ENCODE measurements at places on chromosomes 16 and 17. TPM values are rescaled to one million over a fixed set of nuclear protein-coding genes. Genes with fewer than 3 reads are reported as not detected.

Gene TRAP1
- 257 TPM for polyA plus RNA-seq

DNA sequence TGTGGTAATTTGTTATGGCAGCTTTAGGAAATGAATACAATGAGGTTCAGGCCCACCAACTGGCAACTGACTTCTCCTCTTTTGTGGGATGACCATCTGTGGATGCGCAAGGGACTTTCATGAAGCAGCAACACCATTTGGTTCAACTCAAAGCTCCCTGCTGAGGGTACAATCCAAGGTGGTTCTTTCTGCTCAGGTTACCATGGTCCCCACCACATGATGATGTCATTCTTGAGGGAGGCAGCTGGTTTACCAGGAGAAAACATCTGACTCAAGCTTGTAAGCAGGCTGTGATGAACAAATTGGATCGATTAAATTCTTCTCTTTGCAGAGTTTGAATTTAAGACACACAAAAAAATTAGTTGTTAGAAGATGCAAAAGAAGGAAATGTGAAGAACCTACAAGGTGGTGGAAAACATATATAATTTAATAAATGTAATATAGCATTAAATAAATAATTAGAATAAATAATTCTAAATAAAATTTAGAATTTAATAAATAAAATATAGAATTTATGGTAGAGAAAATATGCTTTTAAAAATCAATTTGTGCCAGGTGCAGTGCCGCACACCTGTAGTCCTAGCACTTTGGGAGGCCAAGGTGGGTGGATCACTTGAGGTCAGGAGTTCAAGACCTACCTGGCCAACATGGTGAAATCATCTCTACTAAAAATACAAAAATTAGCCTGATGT, 67.6 kb upstream of the ANKFN1 start:
- H3K27ac ChIP-seq, result no peak overlapping the region
- no peaks in the 10 kb centered on the region for H3K27me3 ChIP-seq
- no peak overlapping the region for H3K4me3 ChIP-seq
- no peaks in the 10 kb centered on the region for H3K4me1 ChIP-seq

Gene DCAF7
- polyA plus RNA-seq, result 84.2 TPM

DNA sequence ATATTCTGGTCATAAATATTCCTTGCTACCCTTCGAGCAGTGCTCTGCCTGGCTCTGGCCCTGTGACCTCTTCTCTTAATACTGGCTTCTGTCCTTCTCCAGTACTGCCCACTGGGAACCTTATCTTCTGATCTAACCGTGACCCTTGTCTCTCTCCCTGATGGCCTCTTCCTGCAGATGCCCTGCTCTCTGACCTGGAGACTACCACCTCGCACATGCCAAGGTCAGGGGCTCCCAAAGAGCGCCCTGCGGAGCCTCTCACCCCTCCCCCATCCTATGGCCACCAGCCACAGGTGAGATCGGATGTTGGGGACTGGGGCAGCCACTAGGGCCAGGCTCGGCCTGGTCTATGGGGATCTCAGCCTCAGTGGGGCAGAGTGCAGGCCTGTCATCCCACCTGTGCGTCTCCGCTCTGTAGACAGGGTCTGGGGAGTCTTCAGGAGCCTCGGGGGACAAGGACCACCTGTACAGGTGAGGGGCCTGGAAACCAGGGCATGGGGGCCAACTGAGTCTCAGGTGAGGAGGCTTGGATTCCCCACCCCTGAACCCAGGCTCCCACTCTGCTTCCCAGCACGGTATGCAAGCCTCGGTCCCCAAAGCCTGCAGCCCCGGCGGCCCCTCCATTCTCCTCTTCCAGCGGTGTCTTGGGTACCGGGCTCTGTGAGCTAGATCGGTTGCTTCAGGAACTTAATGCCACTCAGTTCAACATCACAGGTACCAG, 1.5 kb downstream of the TGFB1I1 start:
- no peak for DNase-seq
- H3K36me3 ChIP-seq, result no peaks in the 10 kb centered on the region
- no peak overlapping the region for H3K27ac ChIP-seq

DNA sequence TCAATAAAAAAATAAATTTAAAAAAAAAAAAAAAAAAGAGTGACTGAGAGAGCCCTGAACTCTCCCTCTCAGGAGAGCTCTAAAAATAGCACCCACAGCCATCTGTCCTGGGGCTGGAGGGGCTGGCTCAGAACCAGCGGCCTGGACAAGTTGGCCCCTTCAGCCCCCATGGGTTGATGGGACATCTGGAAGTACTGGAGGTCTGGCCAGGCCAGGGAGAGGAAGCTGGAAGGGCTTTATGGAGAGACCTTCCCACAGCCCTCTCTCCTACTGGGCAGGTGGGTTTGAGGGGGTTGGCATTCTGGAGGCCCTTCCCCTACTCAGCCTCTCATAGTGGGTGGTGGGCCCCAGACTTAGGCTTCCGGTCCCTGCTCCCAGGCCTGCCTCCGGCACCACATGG, 93.7 kb upstream of the TMEM97 start:
- H3K27me3 ChIP-seq, result no peaks in the 10 kb centered on the region
- H3K27ac ChIP-seq, result no peak overlapping the region
- no peak overlapping the region for H3K4me3 ChIP-seq

Gene CCL2
- polyA plus RNA-seq, result not detected

Gene JUP
- polyA plus RNA-seq, result 12.5 TPM

GRCh38 chr17:65023791-65024190, 32.7 kb downstream of the GNA13 start:
- H3K4me3 ChIP-seq, result peak overlapping the region; percentile 53
- H3K27me3 ChIP-seq, result no peaks in the 10 kb centered on the region
- peak overlapping the region; percentile 95 for H3K27ac ChIP-seq
- DNase-seq, result no peak
- H3K36me3 ChIP-seq, result no peaks in the 10 kb centered on the region
- H3K4me1 ChIP-seq, result peaks cover 54% of the 10 kb centered on the region

- no peaks in the 10 kb centered on the region for H3K36me3 ChIP-seq
- no peak overlapping the region for H3K4me3 ChIP-seq
- no peak for DNase-seq
- no peaks in the 10 kb centered on the region for H3K27me3 ChIP-seq
- no peaks in the 10 kb centered on the region for H3K4me1 ChIP-seq
Observed at GRCh38 chr17:6393351-6393952, 41.5 kb downstream of the AIPL1 start.

- H3K36me3 ChIP-seq, result no peaks in the 10 kb centered on the region
- no peak overlapping the region for H3K27ac ChIP-seq
- no peak overlapping the region for H3K4me3 ChIP-seq
- peaks cover under 1% of the 10 kb centered on the region for H3K27me3 ChIP-seq
- peaks cover 6% of the 10 kb centered on the region for H3K4me1 ChIP-seq
- no peak for DNase-seq
Observed at GRCh38 chr17:4506175-4506813, 7.6 kb downstream of the SPNS2 start.

All from GM12878 (cell line).